ENCODE measurements at places on chromosomes 5 and 9.
A peak's percentile ranks its signal among the peaks of the same experiment; 100 is the strongest.

DNA sequence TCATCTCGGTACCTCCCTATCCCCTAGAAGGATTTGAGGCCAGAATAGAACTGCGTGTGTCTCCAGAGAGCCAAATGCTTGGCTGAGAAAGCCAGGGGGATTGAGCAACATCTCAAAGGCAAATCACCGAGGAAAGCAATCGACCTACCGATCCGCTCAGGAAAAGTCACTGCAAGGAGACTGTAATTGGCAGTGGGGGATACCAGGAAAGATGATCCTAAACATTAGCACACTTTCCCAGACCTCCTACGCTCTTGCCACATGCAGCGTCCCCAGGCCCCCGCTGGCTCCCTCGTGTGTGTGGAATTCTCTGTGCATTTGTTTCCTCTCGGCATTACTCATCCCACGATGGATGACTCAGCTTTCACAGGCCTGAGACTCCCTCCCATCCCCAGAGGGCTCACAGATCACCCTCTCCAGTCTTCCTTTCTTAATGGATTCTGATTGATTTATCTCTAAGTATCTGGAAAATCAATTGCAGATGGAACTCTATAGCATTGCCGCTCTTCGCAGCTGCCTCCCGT lies 82.2 kb upstream of the ICE1 start:
- DNase-seq: peak; percentile 75

DNA sequence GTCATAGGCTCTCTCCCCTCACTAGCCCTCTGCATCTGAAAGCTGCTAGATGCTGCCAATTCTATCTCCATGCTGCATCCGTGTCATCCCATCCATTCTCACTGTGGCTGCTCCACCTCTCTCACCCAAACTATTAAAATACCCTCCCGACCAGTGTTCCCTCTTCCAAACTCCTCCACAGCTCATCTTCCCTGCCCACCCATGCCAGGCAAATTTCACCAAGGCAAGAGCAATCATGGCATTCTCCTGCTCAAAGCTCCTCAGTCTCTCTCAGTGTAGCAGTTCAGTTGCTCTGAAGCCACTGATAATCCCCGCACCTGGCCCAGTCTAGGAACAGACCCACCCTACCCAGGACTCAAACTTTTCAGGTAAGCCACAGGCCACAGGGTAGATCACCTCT lies 48.4 kb downstream of the SPOCK1 start:
- no peak for DNase-seq

GRCh38 chr5:56922922-56923321 lies 13.5 kb downstream of the SETD9 start:
- no peak for DNase-seq

DNA sequence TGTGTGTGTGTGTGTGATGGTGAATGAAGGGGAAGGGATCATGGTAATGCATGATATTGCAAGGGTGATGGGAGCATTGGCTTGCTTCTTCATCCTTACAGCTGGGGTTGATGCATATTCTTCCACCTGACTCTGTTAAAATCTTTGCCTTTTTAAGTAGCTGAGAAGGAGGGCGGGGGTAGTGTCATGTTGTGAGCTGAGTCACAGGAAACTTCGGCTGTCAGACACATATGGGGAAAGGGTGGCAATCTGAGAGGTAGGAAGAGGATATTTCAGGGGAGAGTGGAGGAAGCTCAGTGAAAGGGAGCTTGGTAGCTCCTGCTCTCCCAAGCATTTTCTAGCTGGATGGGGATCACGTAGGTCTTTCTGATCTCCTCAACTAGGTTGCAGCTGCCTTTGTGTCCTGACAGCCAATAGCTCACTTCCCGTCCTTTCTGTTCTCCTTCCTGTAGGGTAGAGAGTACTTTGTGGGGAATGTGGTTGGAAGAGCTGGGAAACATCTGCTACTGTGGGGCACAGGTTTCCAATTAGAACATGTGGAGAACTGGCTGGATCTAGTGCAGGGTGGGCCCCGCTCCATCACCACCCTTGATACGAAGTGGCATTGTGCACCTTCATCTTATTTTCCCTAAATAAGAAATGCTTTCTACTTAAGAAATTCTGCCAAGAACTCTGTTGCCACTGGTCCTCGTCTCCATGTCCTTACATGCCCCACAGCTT lies 18.1 kb upstream of the CLK4 start:
- no peak for DNase-seq

GRCh38 chr5:61638476-61638875 lies 306.4 kb downstream of the ZSWIM6 start:
- DNase-seq: no peak

DNA sequence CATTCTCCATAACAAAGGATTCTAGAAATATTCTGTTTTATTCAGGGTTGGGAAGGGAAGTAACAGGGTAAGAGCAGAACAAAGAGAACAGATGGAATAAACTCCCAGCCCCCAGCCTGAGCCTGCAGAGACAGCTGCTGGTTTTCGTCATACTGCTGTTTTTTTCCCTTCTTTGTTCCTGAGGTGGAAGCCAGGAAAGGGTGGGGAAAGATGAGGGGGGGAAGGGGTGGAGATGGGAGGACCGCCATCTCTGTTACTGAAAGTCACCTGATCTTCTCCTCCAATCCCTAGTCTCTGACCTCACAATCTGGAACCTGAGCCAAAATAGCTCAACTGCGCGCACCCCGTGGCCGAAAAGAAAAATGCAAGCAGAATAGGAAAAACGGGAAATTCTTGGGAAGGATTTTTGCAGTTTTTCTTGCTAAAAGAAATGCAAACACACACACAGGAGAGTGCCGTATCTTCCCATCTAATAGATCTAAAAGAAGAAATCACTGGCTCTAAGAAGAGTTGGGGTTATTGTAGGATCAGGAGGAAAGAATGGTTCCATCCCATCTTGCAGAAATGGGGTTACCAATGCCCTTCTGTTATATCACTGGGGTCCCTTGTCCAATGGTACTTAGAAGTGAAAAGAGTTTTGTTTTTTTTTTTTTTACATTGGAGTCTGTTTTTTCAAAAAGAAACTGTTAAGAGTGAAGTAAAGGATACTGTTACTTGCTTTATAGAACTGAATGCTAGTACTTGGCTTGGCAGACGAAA lies 57.9 kb downstream of the DIAPH1 start:
- peak; percentile 61 for DNase-seq

DNA sequence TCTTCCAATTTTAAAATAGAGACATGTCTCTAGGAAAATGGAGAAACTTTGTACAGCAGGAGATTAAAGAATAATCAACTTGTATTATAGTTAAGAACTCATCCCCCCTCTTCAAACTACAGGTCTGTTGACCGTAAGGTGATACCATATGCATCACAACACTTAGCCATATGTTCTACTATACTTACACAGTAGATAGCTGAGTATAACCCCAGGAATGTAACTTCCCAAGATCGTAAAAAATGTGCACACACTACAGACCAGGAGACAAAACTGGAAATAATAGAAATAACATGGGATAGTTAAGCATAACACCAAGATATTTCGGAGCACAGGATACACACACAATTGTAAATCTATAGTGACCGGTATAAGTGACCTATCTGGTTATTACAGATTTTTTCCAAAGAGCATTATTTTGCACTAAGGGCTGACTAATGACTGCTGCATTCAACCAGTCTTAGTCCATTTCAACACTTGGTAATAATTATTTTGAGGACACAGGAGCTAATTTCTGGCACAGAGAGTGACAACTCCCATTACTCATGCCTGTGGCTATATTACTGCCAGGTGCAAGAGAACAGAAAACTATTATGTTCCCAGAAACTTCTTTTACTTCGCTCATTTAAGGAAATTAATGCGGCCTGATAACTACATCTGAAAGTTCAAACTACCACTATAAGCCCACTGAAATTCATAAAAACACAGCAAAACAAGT lies 15.4 kb upstream of the ZNF622 start:
- no peak for DNase-seq

- no peak for DNase-seq
Observed at GRCh38 chr5:59317023-59317773, 576.3 kb downstream of the PDE4D start.

DNA sequence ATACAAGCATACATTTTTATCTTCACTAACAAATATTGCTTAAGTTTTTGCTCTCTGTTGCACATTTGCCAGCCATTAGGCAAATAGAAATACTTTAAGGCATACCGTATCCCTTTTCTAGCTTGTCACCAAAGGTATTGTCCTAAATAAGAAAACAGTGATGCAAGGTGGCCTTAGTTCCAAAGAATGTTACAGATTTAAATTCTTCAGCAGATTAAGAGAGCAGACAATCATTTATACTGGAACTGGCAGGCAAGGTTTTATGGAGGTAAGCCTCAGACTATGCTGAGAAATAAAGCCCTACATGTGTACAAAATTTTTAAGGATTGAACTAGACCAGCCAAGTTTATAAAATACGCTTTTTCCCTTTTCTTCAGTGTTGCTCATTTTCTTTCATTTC lies 247.8 kb downstream of the IZUMO3 start:
- DNase-seq: no peak

DNA sequence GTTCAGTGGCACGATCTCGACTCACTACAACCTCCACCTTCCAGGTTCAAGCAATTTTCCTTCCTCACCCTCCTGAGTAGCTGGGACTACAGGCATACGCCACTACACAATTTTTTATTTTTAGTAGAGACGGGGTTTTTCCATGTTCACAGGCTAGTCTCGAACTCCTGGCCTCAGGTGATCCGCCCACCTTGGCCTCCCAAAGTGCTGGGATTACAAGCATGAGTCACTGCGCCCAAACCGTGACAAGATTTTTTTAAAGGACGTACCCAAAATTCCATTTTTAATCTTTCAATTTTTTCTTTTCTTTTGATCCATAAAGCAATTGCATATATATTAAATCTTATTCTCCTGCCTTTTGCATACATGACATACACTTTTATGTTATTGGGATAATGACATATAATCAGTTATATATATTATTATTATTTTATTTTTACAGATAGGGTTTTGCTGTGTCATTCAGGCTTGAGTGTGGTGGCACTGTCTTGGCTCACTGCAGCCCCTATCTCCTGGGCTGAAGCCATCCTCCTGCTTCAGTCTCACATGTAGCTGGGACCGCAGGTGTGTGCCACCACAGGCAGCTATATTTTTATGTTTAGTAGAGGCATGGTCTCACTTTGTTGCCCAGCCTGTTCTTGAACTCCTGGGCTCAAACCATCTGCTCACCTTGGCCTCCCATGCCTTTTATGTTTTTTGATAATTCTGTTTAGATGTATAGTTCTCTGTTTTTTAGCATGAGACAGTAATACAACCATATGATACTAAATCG lies 71.9 kb downstream of the RAB24 start:
- no peak for DNase-seq

- DNase-seq: no peak
Observed at GRCh38 chr5:138463419-138464007, 1.8 kb upstream of the EGR1 start.

GRCh38 chr5:56159521-56159947 lies 73.6 kb downstream of the ANKRD55 start:
- DNase-seq: no peak

DNA sequence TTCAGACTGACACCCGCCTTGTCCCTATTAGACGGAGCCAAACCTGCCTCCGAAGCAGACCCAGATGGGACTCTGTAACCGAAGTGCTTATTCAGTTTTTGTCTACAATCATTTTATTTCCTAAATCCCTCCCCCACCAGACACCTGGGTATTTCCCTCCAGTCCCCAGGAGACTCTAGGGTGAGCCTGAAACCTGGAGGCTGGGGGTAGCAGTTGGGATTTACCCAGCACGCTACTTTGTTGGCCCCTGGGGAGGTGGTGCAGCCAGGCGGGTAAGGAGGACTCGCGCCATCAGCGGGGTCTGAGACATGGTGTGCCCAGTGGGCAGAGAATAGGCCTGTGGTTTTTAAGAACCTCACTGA lies 1.3 kb upstream of the LHX2 start:
- no peak for DNase-seq

- no peak for DNase-seq
Observed at GRCh38 chr5:10130881-10131280, 118.8 kb downstream of the ATPSCKMT start.

DNA sequence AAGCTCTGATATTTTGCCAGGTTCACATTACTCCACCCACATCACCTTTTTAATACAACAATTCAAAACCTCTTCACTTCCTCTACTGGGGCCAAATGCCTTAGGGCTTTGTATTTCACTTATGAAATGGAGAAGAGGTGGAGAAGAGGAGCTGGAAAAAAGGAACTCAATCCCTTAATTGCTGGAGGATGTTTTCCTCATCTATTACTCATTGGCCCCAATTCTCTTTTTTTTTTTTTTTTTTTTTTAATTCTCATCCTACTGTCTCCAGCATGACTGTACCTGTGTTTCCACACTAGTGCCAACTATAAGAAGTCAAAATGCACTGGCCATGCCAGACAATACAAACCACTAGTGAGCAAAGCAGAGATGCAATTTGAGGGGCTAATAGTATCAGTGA lies 20.9 kb downstream of the FAM13B start:
- no peak for DNase-seq

DNA sequence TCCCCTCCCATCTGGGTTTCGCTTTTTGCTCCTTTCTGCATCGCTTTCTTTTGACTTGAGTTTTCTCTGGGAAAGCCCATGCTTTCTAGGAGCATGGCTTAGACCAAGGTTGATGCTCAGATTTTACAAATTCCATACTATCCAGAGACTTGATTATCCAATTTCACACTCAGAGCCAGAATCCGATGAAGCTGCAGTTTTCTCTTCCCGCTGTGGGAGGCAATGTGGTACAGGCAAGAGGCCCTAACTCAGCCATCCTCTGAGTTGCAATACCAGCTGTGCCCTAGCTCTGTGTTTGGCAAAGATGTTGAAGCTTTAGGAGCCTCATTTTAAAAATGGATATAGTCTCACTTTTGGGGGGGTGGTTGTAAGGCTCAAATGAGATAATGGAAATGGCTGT lies 85.1 kb downstream of the BRINP1 start:
- no peak for DNase-seq

DNA sequence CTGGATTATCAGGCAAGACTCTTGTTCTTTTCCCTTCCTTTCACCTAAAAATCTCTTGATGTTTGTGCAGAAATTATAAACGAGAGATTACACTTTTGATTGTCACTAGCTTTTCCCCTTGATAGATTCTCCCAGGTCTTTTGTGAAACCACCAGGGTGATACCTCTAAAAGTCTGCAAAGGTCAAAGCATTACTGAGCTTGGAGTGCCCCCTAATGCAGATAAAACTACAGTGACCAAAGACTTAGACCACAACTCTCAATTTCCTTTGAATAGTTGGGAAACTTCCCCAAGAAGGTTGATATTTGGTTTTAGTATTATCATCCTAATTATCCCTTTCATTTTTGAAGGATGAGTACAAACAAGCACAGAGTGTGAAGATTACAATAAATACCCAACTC lies 173.1 kb downstream of the CYLC2 start:
- DNase-seq: no peak

DNA sequence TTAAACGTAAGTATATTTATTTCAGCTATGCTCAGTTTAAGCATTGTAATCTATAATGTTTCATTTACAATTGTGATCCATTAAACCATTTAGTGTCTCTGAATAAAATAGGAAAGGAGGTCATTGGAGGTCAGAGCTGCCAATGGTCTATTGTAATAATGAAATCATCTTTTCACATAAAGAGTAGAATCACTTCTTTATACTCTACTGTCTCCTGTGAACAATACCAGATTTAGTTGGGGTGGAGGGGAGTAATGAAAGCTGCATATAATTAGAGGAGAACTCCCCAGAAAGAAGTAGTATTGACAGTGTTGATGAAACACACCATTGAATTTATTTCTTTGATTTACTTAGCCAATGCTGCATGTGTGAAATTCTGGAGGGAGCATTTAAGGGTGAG lies 35.1 kb upstream of the ZFYVE16 start:
- no peak for DNase-seq

GRCh38 chr9:116539549-116539948 lies 147.6 kb upstream of the TRIM32 start:
- no peak for DNase-seq

- no peak for DNase-seq
Observed at GRCh38 chr5:169226895-169227294, 74.0 kb downstream of the SLIT3 start.

- DNase-seq: no peak
Observed at GRCh38 chr9:128203024-128203706, at the start of gene DNM1. Gene DNM1, plus strand, starts transcription at chr9:128203379. Its CDS starts 92 bp downstream, at chr9:128203471.
